Stromal cell of bone marrow (primary cell): ENCODE measurements at places on chromosomes 4 and X.

GRCh38 chrX:119399772-119400101 is 601 bp downstream of the SLC25A43 start:
- no peak for DNase-seq

- DNase-seq: no peak
Measured at GRCh38 chr4:67452100-67452845, 93.0 kb downstream of the CENPC start.

DNA sequence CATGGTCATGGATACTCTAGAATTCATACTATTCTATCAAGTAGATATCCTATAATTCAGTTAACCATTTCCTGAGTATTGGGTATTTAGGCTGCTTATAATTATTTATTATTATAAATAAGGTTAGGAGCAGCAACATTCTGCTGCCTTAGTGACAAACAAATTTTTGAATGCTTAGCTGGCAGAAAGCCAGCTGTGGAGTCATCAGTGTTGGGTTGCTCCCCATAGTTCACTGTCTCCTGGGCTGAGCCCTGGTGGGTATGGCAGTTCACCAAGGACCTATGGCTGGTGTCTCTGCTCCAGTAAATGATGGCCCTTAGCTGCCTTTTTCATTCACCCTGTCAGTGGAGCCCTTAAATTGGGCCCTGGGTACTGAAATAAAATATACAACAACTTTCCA is 61.8 kb downstream of the SMARCA5 start:
- DNase-seq: no peak

- no peak for DNase-seq
Measured at GRCh38 chr4:3856604-3857204, 90.5 kb downstream of the ADRA2C start.

- DNase-seq: peak; percentile 97
Measured at GRCh38 chr4:101279377-101279871, 67.9 kb downstream of the PPP3CA start.

DNA sequence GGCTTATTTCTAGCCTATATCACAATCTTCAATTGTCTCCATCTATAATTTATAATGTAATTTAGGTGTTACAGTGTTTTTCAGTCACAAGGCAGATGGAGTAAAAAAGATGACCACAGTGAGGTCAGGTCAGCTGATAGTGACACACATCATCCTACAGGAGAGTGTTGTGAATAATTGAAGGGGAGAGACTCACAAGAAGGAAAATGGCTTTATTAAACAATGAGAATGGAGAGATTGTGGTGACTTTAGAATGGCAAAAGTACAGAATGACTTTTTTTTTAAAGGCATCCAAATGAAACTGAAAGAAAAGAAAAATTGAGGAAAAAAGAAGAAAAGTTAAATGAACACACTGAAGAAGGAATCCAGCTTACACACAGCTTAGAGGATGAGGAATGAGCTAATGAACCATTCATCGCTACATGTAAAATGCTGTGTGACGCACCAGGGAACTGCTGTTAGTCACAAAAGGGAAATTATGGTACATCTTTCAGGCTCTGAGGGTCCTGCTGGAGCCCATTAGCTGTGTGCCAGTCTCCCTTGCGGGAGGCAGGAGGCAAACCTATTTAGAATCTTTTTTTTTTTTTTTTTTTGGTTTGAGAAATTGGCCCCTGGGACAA is 56.6 kb downstream of the SPRY1 start:
- no peak for DNase-seq

- DNase-seq: peak; percentile 64
Measured at GRCh38 chr4:101126059-101126458, 221.3 kb downstream of the PPP3CA start.

DNA sequence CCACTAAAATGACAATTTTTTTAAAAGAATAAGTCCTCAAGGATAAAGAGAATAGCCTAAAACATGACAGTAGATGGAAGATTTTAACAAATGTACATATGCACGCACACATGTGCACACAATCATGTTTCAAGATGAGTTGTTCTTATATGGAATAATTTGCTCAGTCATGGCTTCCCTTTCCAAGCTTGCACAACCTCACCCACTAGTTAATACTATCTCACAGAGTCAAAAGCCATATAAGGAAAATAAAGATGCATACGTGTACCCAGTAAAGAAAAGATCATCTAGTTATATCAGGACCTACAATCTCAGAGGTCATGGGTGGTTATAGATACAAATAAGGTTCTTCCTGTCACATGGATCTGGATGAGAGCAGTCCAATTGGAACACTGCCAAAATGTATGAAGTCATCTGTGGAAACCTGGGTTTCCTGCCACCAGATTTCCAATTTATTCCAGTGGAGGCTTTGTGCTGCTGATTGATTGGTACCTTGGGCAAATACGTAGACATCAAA is 56.1 kb downstream of the FAM13A start:
- no peak for DNase-seq

DNA sequence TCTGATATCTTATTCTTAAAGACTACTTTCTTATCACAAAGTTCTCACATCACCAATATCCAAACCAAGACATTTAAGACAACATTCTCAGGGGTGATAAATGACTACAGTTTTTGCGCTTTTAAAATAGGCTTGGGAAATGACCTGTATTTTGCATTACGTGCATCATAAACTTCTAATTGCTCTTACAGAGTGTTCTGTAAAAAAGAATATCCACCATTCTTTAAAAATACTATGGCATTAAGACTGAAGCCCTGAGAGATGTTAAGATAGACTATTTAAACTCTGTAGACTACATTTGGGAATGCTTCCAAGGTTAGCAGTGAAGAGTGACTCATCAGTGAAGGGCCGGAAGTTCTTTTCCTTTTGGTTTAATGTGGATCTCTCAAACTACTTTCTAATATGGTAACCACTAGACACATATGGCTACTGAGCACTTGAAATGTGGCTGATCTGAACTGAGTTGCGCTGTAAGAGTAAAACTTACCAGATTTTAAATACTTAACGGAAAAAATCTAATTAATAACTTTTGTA is 518.8 kb upstream of the FTHL17 start:
- peak; percentile 29 for DNase-seq

GRCh38 chrX:91435395-91435794 is 756 bp downstream of the PABPC5 start:
- no peak for DNase-seq

GRCh38 chr4:75142382-75142781 is 209.5 kb downstream of the PARM1 start:
- DNase-seq: peak; percentile 66

DNA sequence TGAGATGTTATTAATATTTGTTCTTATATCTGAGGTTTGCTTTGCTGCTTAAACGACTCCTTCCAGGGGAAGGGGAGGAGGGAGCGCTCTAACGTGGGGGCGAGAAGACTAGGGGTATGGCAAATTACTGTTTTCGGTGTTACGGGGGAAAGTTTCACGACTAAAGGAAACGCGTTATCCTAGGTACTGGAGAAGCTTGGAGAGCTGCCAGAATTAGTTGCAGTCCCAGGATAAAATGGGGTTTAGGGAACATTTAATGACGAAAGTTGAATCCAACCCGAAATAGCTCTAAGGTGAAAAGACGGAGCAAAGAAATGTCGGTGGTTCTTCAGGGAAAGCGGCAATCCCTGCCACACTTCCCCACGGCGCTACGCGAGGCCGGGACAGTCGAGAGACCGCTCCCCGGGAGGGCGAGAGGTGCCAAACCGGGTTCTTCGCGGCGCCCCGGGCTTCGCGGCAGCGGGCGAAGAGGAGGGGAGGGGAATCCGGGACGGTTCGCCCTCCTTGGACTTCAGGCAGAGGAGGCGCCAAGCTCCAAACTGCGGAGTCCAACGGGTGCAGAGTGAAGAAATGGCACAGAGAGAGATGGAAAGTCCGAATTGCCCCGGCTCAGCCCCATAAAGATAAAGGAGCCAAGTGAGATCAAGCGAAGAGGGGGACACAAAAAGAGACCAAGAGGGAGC is 724 bp downstream of the THOC2 start:
- DNase-seq: no peak

- DNase-seq: no peak
Measured at GRCh38 chrX:113726898-113727297, 857.0 kb upstream of the HTR2C start.

GRCh38 chr4:47692691-47693090 is 145.2 kb downstream of the CORIN start:
- no peak for DNase-seq

GRCh38 chrX:154353172-154353843 is 21.1 kb downstream of the FLNA start:
- no peak for DNase-seq

DNA sequence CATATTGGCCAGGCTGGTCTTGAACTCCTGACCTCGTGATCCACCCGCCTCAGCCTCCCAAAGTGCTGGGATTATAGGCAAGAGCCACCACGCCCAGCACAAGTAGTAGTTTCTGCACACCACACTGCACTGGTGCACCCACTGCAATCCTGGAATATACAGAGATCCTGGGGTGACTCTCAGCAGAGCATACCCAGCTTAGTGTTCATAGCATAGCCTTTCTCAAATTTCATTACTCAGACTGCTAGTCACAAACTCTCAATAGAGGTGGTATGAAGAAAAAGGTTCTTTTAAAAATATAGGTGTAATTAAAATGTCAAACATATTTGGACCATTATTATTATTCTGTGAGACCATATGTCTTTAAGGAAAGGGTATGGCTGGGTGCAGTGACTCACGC is 6.2 kb upstream of the ARHGAP10 start:
- DNase-seq: no peak

DNA sequence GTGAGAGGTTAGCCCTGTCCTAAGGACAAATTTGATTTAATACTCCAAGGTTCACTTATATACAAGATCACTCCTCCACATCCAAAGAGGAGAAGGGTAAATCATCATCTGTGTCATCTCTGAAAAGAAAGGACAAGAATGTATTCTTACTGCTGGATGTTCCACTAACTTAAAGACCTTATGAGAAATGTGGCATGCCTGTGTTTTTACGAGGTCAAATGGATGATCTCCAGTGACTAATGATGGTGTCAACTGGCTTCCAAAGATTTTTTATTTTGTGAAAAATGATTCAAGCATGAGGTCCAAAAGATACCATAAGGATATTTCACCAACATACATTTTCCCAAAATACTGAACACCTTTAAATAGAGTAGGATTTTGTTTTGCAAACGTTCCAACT is 143.4 kb downstream of the PTCHD1 start:
- peak; percentile 20 for DNase-seq

DNA sequence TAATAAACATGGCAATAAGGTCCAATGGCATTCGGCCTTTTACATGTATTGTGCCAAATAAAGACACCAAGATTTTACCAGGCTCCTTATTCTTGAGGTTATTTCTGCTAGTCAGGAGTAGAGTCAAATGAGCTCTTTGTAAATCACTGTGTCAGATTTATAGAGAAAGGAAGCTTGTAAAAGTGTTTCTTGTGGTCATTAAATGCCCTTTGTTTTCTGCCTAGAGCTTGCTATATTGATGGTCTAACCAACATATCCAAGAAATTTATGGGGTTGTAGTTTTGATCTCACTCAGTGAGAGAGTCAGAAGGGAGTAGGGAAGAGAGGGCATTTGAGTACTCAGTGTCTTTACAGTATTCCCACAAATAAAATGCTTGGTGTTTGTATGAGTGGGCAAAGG is 86.2 kb upstream of the FRMPD4 start:
- DNase-seq: no peak

DNA sequence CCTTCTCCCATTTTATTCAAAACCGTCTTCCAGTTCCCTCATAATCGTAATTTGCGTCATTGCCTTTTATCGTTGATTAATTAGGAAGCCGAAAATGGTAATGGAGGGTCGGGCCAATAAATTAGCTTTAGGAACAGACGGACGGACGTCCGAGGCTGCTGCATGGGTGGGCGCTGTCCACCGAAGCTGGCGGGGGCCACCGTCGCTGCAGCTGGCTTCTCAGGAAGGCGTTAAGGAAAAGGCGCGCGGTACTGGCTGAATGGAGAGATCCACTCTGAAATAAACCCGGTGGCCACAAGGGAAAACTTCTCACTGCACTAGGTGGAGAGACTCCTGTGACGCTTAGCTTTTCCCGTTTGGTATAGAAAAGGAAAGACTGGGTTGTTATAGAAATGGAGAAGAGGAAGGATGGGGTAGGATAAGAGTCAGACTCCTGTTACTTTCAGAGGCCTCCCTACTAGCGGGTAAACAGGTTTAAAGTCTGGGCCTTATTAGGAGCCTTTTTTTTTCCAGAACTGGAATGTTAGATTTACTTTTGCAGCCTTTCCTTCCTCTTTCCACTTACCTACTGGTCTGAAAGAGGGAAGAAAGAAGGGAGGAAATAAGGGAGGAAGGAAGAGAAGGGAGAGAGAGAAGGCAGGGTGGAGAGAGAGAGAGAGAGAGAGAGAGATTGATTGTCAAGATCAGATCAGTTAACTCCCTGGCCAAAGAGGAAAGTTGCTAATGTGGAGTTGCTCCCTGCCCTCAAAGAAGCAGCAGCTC is 11.3 kb upstream of the PRDM8 start:
- DNase-seq: no peak

DNA sequence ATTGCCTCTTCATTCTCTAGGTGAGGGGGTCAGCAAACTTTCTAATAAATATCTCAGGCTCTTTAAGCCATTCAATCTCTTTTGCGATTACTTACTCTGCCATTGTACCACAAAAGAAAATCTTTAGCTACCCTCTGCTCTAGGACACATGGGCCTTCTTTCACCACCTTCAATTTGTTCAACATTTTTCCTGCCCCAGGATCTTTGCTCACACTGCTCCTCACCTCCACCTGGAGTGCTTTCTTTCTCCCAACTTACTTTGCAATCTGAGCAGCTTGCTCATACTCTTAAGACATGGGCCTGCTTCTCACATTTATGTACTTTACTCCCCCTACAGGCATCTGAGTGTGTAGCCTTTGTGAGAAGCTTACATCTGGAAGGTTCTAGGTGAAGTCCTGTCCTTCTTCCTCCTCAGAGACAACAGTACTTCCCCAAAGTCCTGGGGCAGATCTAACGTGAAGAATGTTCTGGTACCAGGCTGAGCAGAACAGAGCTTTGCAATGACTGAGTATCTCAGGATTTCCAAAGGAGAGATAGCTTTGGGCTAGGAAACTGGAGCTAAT is 55.0 kb upstream of the PRDM5 start:
- DNase-seq: peak; percentile 47

DNA sequence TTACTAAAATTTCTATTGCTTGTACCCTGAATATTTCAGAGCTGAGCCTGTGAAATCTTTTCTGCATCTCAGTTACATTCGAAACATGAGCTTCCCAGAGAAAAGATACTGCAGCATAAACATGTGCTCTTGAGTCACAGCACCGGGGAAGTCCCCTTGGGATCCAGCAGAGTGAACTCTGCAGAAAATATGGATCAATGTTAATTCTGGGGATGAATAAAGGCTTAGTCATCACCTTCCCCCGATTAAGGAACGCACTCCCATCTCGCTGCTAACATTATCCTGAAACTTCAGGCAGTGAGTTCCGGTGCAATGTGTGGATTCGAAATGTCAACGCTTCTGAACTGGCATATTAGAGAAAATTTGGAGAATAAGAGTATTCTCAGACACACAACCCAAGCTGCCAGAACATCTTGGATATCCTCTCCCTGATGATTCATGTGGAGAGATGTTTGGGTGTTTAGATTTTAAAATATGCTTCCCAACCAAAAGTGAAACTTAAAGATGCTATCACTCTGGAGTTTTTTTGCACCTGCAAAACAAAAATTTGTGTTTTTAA is 90.8 kb downstream of the IRF2 start:
- DNase-seq: peak; percentile 96

- DNase-seq: no peak
Measured at GRCh38 chr4:53598901-53599300, 7.6 kb upstream of the LNX1 start.

- no peak for DNase-seq
Measured at GRCh38 chr4:78621395-78621794, 69.8 kb downstream of the ANXA3 start.
